Stimulated activated CD4-positive, alpha-beta T cell treated with anti-CD3 and anti-CD28 coated beads, Interleukin-12 subunit alpha, Interleukin-12 subunit beta, amount 100 ng/mL, for 4 hours (primary cell): ENCODE measurements at places on chromosomes 7 and 10.
A peak's percentile ranks its signal among the peaks of the same experiment; 100 is the strongest.

GRCh38 chr7:39480901-39481300 is 85.3 kb upstream of the YAE1 start:
- no peak for DNase-seq

DNA sequence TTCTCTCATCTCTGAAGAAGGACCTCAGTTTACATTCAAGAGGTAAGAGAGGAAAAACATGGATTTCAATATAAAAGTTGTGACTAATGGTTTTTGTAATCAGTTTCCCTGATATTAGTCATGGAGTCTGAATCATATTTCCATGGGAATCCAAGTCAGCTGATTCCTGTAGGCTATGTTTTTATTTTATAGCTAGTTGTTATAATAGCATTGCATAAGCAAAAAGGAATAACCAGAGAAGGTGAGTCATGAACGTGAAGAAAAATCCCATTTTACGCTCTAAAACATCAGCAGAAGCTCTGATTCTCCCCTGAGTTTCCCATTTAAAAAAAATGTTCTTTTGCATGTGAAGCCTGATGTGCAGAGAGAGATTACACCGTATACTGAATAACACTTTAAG is 299.3 kb downstream of the SFMBT2 start:
- no peak for DNase-seq

DNA sequence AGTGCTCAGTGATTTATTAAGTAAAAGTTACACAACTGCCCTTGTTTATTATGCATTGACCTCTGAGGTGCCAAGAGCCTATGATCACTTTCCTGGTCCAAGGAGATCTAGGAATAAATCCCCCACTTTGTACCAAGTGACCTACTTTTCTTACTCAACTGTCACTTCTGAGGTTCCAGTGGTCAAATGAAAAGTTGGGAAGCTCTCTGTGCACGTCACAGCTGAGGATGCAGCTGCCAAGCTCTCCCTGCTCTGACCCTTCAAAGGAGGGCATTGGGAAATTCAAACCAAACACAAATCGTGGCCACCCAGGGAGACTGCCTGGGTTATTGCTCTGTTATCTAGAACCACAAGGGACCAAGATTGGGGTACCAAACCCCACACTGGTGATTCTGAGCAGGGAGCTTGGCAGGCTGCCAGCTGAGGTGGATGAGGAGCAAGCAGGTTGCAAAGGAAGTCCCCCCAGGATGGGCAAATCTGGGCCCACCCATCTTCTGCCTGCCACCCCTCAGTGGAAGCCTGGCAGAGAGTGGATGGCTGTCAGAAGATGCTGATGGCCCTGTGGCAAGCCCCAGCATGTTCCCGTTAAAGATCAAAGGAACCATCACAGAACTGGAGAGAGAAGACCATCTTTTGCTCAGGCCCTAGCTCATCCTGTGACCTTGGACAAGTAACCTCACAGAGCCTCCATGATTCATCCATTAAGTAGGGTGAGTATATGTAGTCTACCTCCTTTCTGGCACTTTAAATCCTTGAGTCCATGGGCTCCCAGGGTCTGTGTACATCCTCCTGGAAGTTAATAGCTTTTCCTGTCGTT is 106.8 kb downstream of the PPP1R3C start:
- no peak for DNase-seq

- no peak for DNase-seq
These were observed 125.9 kb upstream of the NOBOX start for GRCh38 chr7:144529269-144529926.

GRCh38 chr7:105429746-105430612 is 41.3 kb upstream of the SRPK2 start:
- DNase-seq = peak; percentile 19

GRCh38 chr10:88039496-88040200 is 176.2 kb downstream of the PTEN start:
- no peak for DNase-seq

DNA sequence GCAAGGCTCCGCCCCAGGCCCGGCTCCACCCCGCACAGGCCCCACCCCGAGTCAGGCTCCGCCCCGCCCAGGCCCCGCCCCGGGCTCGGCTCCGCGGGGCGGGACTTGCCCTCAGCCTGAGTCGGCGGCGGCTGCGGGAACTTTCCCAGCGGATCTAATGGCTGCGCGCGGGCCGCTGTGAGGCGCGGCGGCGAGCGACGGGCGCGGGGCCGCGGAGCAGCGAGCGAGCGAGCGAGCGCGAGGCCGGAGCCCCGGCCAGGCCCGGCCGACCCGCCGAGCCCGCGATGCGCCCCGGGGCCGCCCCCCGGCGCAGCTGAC is at the start of gene INPP5A:
Gene INPP5A, plus strand, starts transcription at position 104 of the 318 bp plus-strand sequence. CDS start 310 bp downstream, outside the sequence.
- DNase-seq = no peak

GRCh38 chr10:117257721-117258120 is 16.8 kb downstream of the SLC18A2 start:
- DNase-seq = no peak

- no peak for DNase-seq
These were observed 10.8 kb downstream of the ERLIN1 start for GRCh38 chr10:100174699-100175677.

DNA sequence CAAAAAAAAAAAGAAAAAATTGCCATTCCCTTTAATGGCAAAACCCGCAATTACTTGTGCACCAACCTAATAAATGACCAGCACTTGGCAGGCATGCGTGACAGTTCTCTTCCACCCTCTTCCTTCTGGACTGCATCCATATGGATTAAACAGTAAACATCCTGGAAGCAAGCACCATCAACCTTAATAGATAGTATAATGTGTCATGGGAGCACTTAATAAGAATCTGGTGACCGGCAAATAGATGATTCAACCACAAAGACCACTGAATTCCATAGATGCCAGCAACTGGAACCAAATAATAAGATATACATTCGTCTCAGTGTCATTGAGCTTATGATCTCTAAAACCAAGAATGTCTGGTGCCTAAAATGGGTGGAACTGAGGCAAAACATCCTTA is 610.2 kb downstream of the CALN1 start:
- DNase-seq = no peak

DNA sequence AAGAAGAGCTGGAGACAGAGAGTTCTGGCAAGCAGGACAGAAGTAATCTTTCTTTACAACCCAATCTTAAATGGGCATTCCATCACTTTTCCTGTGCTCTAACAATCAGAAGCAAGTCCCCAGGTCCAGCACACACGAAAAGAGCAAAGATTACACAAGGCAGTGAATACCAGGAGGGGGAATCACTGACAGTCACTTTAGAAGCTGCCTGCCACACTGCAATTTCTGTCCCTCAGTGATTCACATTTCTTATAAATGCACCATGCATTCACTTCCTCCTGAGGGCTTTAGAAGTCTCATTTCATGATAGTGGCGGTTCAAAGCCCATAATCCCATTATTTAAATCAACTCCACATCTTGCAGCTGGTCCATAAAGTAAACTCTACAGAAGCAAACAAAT is 362.5 kb downstream of the POM121L12 start:
- DNase-seq = no peak

DNA sequence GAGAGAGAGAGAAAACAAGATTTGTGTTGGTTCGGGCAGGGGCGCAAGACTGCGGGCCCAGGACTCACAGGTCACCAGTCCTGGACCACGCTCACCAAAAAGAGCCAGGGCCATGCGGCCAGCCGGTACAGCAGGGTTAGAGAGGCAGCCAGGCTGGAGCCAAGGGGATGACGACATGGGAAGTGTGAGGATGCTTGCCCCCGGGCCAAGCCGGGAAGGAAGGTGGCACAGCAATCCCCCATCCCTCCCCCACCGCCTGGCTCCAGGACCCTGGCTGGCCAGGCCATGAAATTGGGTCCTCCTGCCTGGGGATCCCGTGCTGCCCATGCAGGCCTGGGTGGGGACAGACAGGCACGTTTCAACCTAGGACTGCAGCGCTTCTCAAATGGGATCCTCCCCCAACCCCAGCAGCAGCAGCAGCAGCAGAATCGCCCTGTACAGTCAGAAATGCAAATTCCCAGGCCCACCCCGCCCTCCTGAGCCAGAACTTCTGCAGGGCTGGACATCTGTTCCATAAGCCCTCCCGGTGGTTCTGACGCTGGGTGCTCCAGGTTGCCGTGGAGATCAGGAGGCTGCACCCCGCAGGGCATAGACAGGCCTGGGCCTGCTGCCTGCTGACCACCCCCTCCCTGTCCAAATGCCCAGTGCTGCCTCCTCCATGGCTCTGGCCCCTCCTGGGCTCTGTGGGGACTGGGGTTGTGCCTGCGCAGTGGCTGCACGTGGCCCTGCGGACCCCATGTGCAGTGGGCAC is 35.0 kb downstream of the YKT6 start:
- DNase-seq = no peak

GRCh38 chr7:139703487-139704307 is 74.1 kb downstream of the HIPK2 start:
- DNase-seq = no peak

DNA sequence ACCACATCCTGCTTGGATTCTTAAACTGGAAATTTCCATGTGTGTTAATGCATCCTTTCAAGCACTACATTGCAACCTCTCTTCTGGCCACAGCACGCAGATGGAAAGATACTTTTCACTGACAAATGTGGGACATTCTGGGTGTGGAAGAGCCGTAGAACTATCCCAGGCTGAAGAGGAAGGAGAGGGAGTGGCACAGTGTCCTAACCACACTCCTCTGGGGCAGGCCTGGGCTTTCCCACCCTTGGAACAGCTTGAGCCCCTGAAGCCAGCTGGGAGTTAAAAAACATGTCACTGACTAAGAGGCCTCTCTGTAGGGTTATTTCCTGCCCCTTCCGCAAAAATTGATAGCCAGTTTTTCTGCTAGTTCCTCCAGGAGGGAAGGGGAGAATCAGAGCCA is 34.0 kb upstream of the DNMBP start:
- no peak for DNase-seq

GRCh38 chr7:19587291-19587690 is 121.5 kb downstream of the POLR1F start:
- no peak for DNase-seq

- no peak for DNase-seq
These were observed 5.1 kb upstream of the ZNF775 start for GRCh38 chr7:150374026-150374425.

GRCh38 chr10:26840938-26841732 is 19.6 kb downstream of the ABI1 start:
- no peak for DNase-seq

DNA sequence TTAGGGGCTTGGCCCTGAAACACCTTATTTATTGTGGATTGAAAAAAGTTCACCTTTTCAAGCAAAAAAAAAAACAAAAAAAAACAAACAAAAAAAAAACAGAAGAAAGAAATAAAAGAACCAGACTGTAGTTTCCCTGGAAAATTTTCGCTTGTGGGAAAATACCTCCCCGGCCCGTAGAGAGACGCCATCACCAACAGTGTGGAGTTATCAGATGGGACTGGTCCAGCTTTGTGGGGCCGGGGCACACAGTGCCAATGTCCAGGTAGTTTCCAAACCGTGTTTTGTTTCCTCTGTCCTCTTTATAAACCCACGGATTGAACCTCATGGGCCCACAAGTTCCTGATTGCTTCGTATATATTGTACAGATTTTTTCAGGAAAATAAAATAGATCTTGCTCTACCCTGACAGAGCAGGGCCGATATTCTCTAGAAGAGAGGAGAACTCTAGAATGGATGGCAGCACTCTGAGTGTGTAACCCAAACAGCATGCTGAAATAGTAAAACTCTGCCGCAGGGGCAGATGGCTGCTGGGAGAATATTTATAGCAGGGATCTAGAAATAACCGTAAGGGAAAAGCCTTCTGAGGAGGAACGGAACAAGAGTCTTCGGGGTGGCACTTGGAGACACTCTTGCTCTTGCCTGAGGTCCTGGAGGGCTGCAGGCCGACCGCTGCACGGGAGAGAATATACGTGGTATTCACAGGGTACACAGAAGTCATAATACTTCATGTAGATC is 241.0 kb downstream of the FRMD4A start:
- no peak for DNase-seq

DNA sequence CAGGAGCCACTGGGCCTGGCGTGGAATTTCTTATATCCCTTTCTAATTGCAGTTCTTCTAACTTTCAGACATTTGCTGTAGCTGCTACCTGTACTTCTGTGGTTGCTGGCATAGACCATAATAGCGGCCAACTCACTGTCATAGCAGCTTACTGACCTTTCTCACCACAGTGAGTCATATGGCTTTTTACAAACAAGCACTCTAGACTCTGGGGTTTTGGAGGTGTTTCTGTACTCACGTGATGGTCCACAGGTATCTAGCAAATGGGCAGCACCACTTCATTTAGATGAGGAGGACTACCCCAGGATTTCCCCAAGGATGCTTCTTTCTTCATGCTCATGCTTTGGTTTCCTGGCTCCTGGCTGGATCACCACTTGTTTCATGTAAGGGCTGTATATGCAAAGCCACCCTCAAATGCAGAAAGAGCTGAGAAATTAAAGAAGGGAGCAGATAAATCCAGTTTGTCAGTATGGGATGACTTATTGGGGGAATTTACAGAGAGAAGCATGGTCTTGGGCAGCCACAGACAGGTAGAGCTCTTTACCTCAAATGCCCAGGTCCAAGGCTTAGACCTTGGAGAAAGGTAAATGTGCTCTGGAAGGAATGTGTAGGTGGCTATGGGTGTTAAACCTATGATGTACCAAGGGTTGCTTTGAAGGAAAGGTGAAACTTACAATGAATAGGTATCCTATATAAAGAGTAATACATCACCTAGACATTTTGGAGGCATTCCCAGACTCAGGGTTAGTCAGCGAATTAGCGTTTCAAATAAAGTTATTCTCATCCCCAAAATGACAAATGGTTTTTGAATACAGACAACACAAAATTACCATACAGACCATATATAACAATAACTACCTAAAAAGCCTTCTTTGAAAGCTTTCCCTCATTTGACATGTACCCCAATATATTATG is 15.9 kb upstream of the SLC25A16 start:
- no peak for DNase-seq

GRCh38 chr10:10977978-10978377 is 39.7 kb upstream of the CELF2 start:
- DNase-seq = no peak

GRCh38 chr10:118570591-118570990 is 24.9 kb downstream of the PRLHR start:
- DNase-seq = no peak

GRCh38 chr10:93124580-93125318 is 51.1 kb downstream of the CYP26A1 start:
- DNase-seq = no peak

DNA sequence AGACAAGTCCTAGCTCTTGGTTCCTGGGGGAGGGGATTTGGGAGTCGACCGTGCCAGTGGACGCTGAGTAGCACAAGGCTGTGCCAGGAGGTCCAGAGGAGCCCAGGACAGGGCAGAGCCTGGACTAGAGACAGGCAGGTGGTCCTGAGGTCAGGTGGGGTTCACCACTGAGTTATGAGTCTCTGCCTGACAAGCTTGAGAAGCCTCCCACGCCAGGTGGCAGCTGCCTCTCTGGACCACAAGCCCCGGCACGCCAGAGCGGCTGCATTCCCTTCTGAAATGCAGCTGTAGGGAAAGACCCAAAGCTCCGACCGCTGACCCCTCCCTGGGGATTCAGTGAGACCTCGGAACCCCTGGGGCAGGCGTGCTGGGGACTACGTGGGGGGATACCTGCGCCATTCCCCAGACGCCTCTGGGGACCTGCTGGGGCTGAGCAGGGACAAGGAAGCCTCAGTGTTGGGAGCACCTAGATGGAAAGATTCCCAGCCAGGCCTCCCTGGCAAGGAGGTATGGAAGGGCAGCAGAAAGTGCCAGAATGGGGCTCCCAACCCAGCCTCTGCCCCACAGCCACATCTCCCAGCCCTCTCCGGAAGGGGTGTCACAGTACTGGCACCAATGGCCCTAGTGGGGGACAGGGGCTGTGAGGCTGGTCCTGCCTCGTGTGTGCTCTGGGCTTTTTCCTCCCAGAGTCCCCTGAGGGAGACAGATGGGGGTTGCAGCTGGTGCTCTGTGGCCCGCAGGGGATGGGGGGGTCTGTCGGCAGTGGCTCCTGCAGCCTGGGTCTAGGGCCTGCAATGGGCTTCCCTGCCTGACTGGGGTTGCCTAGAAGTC is 29.0 kb downstream of the PDGFA start:
- no peak for DNase-seq
